ENCODE measurements at places on chromosomes 2 and 18.
A peak's percentile ranks its signal among the peaks of the same experiment; 100 is the strongest.

DNA sequence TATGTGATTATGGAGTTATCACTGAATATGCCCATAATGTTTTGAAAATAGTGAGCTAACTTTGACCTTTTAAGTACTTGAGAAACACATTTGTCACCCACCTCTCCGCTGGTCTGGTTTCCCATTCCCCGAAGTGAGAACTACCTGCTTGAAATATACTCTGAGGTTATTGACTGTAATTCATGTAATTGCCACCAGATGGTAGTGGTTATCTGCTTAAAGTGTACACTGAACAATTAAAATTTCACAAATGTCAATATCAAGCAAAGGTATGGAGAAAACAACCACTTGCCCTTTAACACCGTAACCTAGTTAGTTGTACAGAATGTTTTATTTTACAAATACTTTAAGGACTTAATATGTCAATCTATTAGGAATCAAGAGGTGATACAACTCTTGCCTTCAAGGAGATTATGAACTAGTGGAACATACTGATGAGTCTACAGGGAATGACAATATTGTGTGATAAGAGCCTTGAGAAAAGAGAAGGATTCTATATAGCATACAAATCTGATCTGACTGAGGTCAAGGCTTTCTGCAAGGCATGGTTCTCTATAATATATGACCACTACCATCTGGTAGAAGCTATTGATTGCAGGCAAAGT is 316.8 kb upstream of the KCNH7 start:
- peak; percentile 73 for DNase-seq

- DNase-seq = peak; percentile 100
Observed at GRCh38 chr18:3652380-3653262, 202.6 kb downstream of the TGIF1 start.

GRCh38 chr2:241133436-241133820 is 15.8 kb downstream of the PASK start:
- no peak for DNase-seq

DNA sequence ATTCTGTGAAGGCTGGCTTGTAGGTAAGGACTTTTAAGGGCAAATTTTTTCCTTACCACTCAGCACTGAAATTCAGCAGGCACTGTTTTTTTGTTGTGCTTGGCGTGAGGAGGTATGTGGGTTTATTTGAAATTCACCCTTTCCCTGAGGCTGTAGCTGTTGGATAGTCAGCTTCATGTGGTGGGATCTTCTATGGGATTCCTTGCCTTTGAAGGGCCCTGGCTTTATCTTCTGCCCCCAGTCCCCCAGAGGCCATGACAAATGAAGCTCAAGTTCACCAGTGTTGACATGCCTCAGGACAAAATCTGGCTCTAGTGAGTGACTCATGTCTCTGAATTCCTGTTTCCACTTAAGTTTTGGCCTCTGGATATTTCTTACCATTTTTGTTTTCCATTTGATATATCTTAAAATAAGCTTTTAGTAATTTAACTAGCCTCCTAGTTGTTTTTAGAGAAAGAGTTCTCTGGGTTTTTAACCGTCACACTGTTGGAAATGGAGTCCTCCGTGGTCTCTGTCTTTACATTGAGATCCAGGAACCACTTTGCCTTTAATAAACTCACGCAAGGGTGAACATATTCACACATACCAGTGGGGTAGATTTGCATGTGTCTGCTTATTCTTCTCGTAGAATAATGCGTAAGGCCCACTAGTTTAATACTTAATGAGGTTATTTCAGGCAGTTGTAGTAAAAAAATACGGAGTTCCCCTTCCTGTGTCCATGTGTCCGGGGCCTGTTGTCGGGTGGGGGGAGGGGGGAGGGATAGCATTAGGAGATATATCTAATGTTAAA is 211.1 kb upstream of the FAM98A start:
- DNase-seq = no peak

DNA sequence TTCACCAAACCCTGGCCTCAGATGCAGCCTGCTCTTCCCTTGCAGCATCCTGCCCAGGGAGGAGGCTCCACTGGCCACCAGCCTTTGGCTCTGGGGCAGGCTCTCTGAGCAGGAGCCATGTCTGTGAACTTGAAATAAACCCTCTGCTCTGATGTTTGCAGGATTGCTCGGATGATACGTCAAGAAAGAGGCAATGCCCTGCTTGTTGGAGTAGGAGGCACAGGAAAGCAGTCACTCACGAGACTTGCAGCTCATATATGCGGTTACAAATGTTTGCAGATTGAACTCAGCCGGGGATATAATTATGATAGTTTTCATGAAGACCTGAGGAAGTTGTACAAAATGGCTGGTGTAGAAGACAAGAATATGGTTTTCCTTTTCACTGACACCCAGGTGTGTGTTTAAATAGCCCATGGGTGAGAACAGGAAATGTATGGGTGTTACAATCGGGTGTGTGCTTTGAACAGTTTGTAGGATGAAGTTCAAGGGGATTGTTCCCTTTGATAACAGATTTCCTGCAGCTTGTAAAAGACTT is 177.9 kb downstream of the DNAH6 start:
- no peak for DNase-seq

Data from OCI-M1 (cell line).